ENCODE measurements at places on chromosomes 13 and 19. TPM values are rescaled to one million over a fixed set of nuclear protein-coding genes. Genes with fewer than 3 reads are reported as not detected.

CLDN10 gene
- total RNA-seq = not detected

CYP2S1 gene
- 9.1 TPM for total RNA-seq

POSTN gene
- 26.5 TPM for total RNA-seq

GNA15 gene
- 0.53 TPM for total RNA-seq

PALM3 gene
- total RNA-seq = not detected

OR7D2 gene
- total RNA-seq = 0.35 TPM

INSL3 gene
- total RNA-seq = not detected

ZNF761 gene
- 6.6 TPM for total RNA-seq

RASAL3 gene
- total RNA-seq = 18.1 TPM

P2RY11 gene
- 4.1 TPM for total RNA-seq

SLC6A16 gene
- 2.3 TPM for total RNA-seq

CARM1 gene
- total RNA-seq = 56.7 TPM

ZNF677 gene
- 28.1 TPM for total RNA-seq

ZNF443 gene
- total RNA-seq = 1.2 TPM

GALP gene
- total RNA-seq = not detected

CFAP97D2 gene
- not detected for total RNA-seq

VSTM1 gene
- not detected for total RNA-seq

FOXO1 gene
- total RNA-seq = 33.7 TPM

SERPINE3 gene
- not detected for total RNA-seq

MRPL54 gene
- 71.4 TPM for total RNA-seq

TEX101 gene
- total RNA-seq = not detected

ZSCAN4 gene
- total RNA-seq = not detected

ZNF850 gene
- 1.6 TPM for total RNA-seq

SYCN gene
- not detected for total RNA-seq

FCER2 gene
- total RNA-seq = not detected

RFXAP gene
- 3.1 TPM for total RNA-seq

FUT1 gene
- 6.4 TPM for total RNA-seq

GARIN5A gene
- total RNA-seq = 0.39 TPM

GSX1 gene
- total RNA-seq = not detected

ZNF626 gene
- total RNA-seq = 5.7 TPM

HIPK4 gene
- total RNA-seq = not detected

ZNF835 gene
- 0.18 TPM for total RNA-seq

ZNF221 gene
- 4.1 TPM for total RNA-seq

LHB gene
- not detected for total RNA-seq

C13orf42 gene
- total RNA-seq = not detected

ZNF208 gene
- not detected for total RNA-seq

ZNF439 gene
- total RNA-seq = 2.8 TPM

ADPRHL1 gene
- total RNA-seq = 1.3 TPM

ZNF177 gene
- total RNA-seq = 2.2 TPM

ANKRD27 gene
- 27.2 TPM for total RNA-seq

NLRP7 gene
- not detected for total RNA-seq

ZNF878 gene
- total RNA-seq = 0.64 TPM

PSG1 gene
- total RNA-seq = 2.0 TPM

TBXA2R gene
- total RNA-seq = 1.9 TPM

DKKL1 gene
- 0.19 TPM for total RNA-seq

IGFL3 gene
- not detected for total RNA-seq

IQCN gene
- total RNA-seq = 0.92 TPM

PTGER1 gene
- 0.15 TPM for total RNA-seq

ZNF582 gene
- total RNA-seq = 4.0 TPM

F2RL3 gene
- total RNA-seq = 79.1 TPM

MCEMP1 gene
- not detected for total RNA-seq

VSIG10L gene
- total RNA-seq = 0.82 TPM

Measured in glomerular endothelial cell (primary cell).